ENCODE measurements at places on chromosomes 13 and 19.

- DNase-seq = no peak
These were observed 799.9 kb downstream of the PCDH9 start for GRCh38 chr13:66430269-66430668.

GRCh38 chr19:55473225-55474012 is 3.0 kb upstream of the ZNF628 start:
- DNase-seq = no peak

DNA sequence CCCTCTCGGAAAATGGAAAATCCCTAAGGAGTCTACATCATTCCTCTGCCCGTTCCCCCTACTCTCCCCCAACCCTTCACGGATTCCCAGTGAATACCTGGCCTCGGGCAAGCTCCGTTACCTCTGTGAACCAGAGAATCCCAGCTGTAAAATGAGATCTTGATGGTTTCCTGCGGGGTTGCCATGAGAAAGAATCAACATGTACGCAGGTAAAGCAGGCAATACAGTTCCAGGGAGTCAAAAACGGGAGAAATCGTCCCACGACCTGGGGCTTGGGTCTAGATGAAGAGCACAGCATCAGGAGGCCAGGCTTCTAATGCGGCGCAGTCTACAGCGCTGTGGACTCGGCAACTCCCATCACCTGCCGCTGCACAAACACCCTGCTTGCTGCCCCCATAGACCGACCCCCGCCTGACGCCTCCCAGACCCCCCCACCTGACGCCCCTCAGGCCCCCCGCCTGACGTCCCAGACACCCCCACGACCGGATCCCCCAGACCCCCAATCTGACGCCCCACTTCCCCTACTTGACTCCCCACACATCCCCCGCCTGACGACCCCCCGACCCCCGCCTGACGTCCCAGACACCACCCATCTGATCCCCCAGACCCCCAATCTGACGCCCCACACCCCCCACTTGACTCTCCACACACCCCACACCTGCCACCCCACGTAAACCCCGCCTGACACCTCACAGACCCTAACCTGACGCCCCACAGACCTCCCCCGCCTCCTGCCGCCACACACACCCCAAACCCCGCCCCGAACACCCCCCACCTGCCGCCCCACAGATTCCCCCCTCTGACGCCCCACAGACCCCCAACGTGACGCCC is 680 bp downstream of the LIG4 start:
- DNase-seq = no peak

GRCh38 chr13:95530178-95530577 is 22.3 kb upstream of the CLDN10 start:
- no peak for DNase-seq

DNA sequence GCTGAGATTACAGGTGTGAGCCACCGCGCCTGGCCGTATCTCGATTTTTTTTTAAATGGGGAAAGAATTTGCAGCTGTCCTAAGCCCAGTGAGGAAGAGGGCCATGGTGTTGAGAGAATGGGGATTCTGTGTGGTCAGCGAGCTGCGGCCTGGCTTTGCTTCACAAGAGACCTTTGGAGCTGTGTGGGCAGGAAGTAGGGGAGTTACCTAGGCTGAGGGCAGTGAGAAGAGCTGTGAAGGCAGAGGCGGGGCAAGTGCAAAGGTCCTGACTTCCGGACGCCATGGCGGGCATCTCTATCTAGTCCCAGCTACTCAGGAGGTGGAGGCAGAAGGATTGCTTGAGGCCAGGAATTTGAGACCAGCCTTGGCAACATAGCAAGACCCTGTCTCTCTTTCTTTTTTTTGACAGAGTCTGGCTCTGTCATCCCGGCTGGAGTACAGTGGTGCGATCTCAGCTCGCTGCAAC is 4.9 kb downstream of the AP2A1 start:
- no peak for DNase-seq

DNA sequence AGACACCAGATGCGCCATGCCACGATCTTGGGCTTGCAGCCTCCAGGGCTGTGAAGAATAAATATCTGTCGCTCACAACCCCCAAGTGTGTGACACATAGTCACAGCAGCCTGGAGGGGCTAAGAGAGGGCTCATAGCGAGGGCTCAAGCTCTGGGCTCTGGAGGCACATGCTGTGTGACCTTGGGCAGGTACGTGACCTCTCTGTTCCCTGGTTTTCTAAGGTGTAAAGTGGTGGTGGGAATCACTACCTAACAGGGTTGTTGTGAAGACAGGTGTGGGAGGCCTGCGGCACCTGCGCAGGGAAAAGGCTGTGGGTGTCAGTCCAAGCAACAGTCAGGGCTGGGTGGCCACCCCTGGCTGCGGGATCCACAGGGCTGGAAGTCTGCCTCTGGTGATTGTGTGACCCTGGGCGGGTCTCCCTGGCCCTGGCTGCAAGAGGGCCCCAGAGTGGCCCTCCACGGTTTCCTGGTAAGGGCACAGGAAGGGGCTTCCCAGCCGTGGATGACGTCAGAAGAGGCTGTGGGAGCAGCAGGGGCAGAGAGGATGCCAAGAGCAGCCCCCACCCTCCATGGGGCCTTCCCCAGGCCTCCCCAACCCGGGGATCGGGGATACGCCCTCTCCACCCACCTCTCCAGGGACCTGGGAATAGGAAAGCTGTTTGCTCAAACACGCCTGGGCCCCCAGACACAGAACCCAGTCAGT is 218.8 kb upstream of the SGCG start:
- no peak for DNase-seq

- DNase-seq = no peak
These were observed 62.8 kb upstream of the PCDH9 start for GRCh38 chr13:67292886-67293285.

GRCh38 chr19:3187662-3188511 is 2.2 kb downstream of the NCLN start:
- DNase-seq = no peak

DNA sequence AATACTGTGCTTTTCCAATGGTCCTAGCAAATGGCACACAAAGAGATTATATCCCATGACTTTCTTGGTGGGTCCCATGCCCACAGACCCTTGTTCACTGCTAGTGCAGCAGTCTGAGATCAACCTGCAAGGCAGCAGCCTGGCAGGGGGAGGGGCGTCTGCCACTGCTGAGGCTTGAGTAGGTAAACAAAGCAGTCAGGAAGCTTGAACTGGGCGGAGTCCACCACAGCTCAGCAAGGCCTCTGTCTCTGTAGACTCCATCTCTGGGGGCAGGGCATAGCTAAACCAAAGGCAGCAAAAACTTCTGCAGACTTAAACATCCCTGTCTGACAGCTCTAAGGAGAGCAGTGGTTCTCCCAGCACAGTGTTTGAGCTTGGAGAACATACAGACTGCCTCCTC is 82.9 kb downstream of the ZNF737 start:
- DNase-seq = no peak

GRCh38 chr13:79384022-79384610 is 21.9 kb downstream of the RBM26 start:
- no peak for DNase-seq

- DNase-seq = no peak
These were observed 1201.1 kb upstream of the SLC10A2 start for GRCh38 chr13:104267206-104267811.

DNA sequence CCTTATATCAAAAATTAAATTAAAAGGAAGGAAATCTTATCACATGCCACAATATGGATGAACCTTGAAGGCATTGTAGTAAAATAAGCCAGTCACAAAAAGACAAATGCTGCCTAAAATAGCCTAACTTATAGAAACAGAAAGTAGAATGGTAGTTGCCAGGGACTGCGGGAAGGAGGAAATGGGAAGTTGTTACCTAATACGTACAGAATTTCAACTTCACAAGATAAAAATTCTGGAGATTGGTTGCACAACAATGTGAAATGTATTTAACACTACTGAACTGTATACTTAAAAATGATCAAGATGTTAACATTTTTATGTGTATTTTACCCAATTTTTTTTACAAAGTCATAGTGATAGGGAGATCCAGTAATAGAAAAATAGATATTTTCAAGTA is 10.2 kb upstream of the N4BP2L2 start:
- no peak for DNase-seq

DNA sequence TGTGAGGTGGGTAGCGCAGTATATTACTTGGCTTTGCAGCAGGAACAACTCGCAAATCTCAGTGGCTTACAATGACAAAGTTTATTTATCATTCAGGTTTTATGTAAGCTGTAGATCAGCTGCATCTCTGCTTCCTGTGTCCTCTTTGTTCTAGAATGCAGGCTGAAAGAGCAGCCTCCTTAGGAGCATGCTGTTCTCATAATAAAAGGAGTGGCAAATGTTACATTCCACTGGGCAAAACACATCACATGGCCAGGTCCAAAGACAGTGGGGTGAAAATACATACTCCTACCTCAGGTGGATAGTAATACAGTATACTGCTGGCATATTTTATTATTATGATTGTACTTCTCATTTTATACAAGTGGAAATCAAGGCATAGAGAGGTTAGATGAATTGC is 1.2 kb upstream of the CSNK1A1L start:
- no peak for DNase-seq

GRCh38 chr13:42312817-42313431 is 41.0 kb downstream of the AKAP11 start:
- DNase-seq = no peak

DNA sequence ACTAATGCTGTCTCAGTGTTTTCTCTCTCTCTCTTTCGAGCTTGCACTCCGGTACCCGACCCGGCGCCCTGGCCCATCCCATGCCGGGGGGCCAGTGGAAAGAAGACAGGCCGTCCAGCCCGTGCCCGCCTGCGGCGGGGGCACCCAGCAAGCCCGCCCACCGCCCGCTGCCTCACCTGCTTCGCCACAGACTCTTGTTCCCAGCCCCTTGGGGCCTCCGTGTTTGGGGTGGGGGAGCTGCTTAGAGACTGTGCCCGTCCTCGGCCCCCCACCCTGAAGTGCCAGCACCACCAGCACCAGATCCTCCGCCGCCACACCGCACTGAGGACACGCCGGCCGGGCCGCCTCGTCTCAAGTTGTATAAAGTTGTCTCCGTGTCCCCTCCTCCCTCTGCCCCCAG is 2.4 kb downstream of the LENG9 start:
- no peak for DNase-seq

DNA sequence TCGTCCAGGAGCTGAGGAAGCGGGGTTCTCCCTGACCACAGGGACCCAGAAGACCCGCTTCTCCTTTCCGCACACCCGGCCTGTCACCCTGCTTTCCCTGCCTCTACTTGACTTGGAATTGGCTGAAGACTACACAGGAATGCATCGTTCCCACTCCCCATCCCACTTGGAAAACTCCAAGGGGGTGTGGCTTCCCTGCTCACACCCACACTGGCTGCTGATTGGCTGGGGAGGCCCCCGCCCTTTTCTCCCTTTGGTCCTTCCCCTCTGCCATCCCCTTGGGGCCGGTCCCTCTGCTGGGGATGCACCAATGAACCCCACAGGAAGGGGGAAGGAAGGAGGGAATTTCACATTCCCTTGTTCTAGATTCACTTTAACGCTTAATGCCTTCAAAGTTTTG is 18.9 kb downstream of the VASP start:
- no peak for DNase-seq

DNA sequence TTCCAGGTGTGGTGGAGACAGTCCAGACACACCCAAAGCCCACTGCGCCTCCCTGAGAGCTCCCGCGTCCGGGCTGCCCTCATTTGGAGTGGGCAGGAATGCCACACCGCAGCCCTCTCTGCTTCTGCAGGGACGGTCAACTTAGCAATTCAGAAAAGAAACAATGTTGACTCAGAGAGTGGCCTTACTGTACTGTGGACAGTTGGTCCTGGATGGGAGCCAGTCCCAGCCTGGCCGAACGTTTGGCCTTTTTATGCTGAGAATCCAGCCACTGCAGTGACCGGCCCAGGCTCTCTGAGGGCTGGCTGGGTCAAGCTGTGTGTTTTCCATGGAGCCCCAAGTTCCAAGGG is 7.2 kb downstream of the GAS6 start:
- DNase-seq = no peak

- no peak for DNase-seq
These were observed 9.8 kb downstream of the SIGLEC10 start for GRCh38 chr19:51407511-51408131.

DNA sequence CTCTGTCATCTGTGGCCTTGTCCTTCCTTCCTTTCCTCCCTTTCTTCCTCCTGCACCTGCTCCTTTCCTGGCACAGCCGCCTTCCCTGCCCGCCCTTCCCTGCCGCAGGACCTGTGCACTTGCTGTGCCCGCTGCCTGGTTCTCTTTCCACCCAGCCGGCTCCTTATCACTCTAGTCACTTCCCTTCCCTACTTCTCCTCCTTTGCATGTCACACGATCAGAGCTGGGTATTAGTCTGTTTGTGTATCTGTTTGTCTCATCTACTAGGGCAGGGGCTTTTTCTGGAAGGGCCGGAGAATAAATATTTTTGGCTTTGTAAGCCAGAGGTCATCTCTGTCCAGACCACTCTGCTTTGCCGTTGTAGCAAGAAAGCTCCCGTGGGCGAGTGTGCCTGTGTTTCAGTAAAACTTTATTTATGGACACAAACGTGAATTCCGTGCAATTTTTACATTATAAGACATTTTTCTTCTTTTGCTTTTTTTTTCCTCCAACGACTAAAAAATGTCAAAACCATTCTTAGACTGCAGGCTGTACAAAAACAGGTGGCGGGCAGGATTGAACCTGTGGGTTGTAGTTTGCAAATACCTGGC is 6.1 kb downstream of the KDM4B start:
- DNase-seq = no peak

GRCh38 chr13:69595181-69595580 is 512.4 kb upstream of the ATXN8OS start:
- no peak for DNase-seq

DNA sequence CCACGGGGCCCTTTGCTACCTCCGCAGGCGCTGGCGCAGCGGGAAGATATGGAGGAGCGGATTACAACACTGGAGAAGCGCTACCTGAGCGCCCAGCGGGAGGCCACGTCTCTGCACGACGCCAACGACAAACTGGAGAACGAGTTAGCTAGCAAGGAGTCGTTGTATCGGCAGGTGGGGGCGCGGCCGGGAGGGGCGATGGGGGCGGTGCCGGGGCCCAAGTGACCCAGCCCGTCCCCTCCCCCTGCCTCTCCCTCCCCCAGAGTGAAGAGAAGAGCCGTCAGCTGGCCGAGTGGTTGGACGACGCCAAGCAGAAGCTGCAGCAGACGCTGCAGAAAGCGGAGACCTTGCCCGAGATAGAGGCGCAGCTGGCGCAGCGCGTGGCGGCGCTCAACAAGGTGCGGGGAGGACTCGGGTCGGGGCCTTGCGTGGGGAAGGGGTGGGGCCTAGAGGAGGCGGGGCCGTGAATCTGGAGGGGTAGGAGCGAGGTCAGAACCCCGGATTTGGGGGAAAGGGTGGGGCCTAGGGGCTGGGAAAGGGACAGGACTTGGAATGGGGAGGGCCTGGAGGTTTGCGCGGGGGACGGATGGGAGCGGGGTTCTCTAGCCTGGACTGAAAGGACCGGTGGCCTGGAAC is 13.7 kb downstream of the PPFIA3 start:
- DNase-seq = no peak

- DNase-seq = no peak
These were observed 788 bp upstream of the RTBDN start for GRCh38 chr19:12834976-12835757.

GRCh38 chr19:37197768-37198167 is 12.6 kb downstream of the ZNF585B start:
- DNase-seq = no peak

- no peak for DNase-seq
These were observed 27.5 kb downstream of the SPRYD7 start for GRCh38 chr13:49908637-49909036.

GRCh38 chr13:30196025-30196424 is 111.3 kb downstream of the KATNAL1 start:
- no peak for DNase-seq
